Activated CD4-positive, alpha-beta memory T cell treated with anti-CD3 and anti-CD28 coated beads, Interleukin-2, amount 10 ng/mL, durations not matched to agents 7 days and 5 days (primary cell): ENCODE measurements at places on chromosomes 3 and 15.

- DNase-seq: no peak
These were observed 166.4 kb downstream of the SUCNR1 start for GRCh38 chr3:152039887-152040286.

GRCh38 chr3:28386049-28386448 lies 37.4 kb upstream of the AZI2 start:
- no peak for DNase-seq

DNA sequence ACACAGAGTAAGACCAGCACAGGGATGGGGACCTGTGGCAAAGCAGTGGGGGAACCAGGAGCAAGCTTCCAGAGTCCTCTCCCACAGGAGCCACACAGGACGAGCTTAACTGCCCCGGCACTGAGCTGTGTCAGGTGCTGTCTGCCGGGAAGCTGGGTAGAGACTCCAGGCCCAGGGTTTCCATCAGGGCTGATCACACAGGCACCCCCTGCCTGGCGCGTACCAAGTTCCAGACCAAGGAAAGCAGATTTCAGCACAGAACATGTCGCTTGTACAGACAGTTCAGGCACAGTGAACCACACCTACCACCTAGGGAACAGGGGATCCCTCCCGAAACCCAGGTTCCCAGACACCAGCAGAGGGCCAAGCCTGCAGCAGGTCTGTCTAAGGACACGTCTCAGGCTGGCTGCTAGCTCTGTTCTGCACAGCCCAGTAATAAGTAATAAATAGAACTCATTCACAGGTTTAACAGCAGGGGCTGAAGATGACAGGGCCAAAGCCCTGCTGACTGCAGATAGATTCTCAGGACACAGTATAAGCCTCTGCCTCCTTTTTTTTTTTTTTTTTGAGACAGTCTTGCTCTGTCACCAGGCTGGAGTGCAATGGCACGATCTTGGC lies 30.2 kb upstream of the OCA2 start:
- no peak for DNase-seq

GRCh38 chr3:45927881-45928280 lies 15.4 kb upstream of the CXCR6 start:
- DNase-seq: no peak

GRCh38 chr3:46293035-46293724 lies 50.9 kb downstream of the CCR3 start:
- no peak for DNase-seq

DNA sequence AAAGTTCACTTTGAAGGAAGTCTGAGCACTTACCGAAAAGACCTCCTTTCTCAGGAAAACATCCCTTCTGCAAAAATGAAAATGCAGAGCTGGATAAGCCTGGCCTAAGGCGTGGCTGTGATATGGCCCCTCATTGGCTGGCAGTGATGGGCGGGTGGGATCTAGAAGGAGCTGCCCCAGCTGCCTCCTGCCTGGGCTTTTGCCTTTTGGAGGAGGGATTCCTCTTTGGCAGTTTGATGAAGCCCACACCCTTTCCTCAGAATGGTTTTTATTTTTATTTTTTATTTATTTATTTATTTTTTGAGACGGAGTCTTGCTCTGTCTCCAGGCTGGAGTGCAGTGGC lies 4.0 kb upstream of the DZIP1L start:
- DNase-seq: no peak

- DNase-seq: no peak
These were observed 6.7 kb downstream of the TADA3 start for GRCh38 chr3:9785602-9786001.

- no peak for DNase-seq
These were observed 6.2 kb downstream of the RAB8B start for GRCh38 chr15:63195569-63196015.

DNA sequence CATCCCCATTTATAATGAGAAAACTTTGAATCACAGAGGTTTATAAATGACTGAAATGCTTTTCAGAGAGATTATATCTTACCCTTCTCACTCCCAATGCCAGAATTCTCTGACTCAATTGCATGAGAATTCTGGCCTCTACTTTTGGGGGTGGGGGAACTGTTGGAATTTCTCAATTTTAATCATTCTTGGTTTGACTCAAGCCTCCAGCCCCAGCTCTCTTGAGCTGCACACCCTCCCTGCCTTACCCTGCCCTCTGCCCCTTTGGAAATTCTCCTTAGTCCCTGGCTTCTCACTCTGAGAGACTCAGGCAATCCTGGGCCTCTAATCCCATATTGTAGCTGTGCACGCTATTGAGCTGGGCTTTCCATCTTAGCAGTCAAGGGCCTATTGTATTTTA lies 44.2 kb downstream of the ZNF589 start:
- no peak for DNase-seq

- DNase-seq: peak; percentile 24
These were observed 307.3 kb downstream of the SV2B start for GRCh38 chr15:91407269-91407889.

DNA sequence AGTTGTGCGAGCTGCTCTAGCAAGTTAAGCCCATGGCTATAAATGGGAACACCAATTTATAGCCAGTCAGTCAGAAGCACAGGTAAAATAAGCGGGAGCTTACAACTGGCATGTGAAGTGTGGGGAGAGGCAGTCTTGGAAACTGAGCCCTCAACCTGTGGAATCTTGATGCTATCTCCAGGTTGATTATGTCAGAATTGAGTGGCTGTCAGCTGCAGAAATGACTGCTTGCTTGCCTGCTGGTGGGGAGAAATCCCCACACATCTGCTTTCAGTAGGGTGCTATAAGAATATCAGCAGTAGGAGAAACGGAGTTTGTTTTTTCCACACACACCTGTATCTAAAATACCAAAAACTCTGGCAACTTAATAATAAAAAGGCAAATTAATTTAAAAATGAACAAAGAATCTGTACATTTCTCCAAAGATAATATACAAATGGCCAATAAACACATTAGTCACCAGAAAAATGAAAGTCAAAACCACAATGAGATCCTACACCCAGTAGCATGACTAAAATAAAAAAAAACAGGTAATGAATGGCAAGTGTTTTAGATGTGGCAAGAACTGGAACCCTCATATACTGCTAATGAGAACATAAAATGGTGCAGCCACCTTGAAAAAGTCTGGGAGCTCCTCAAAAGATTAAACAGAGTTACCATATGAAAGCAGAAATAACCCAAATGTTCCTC lies 26.0 kb upstream of the MAP4 start:
- DNase-seq: no peak

DNA sequence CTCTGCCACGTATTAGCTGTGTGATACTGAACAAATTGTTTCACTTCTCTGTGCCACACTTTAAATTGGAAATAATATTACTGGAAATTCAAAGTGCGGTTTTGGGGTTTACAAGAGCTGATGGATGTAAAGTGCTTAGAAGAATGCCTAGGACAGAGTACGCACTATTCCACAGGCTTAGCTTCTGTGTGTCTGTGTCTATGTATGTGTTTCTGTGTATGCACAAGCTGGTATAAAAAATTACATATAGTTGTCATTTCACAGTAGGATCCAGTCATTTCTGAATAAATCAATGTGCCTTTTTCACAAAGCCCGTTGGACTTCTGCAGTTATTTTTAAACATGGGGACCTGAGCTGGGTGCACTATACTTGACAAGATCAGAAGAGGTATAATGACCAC lies 370.4 kb downstream of the TUSC7 start:
- DNase-seq: no peak

DNA sequence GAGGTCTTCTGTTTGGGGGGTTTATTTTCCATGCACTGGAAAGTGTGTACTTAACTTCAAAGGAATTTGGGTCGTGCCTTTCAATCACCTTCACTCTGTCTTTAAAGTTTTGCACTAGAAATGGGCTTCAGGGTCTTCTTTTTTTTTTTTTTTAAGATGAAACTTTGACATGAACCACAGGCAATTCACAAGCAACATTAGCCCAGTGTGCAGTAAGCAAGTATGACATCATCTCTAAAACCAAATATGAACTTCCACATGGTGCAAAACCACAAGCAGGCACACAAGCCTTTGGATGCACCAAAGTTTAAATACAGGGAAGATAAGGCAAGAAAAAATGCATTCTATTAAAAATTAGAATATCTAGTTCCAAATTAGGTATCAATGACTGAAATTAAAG lies 381.9 kb downstream of the ERC2 start:
- DNase-seq: no peak

- no peak for DNase-seq
These were observed 65.7 kb upstream of the RGMA start for GRCh38 chr15:93154666-93155065.

GRCh38 chr3:72442759-72443158 lies 405.5 kb downstream of the SHQ1 start:
- DNase-seq: no peak

GRCh38 chr15:85618956-85619491 lies 175.7 kb downstream of the KLHL25 start:
- DNase-seq: peak; percentile 45

- DNase-seq: no peak
These were observed 74.8 kb downstream of the NR1I2 start for GRCh38 chr3:119856695-119857094.

- DNase-seq: no peak
These were observed 40.1 kb upstream of the PARP14 start for GRCh38 chr3:122640437-122640999.

GRCh38 chr15:39752991-39753390 lies 29.6 kb downstream of the FSIP1 start:
- DNase-seq: no peak

DNA sequence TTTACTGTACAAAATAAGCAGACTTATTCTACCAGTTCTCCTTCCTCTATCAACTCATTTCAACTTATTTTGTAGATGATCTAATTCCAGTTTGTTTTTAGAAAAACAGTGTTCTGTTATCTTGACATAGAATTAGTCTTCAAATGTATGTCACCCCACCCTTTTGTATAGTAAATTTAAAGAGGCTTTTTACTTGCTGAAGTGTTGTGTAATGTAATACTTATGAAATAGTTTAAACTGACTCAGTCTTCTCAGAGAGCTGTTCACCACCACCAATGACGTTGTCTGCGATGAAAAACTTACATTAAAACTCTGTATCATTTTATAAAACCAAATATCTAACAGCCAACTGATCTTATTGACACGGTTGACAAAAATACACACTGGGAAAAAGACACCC lies 82.9 kb downstream of the RAP2B start:
- DNase-seq: no peak

- no peak for DNase-seq
These were observed 24.5 kb upstream of the GMNC start for GRCh38 chr3:190886945-190887344.

DNA sequence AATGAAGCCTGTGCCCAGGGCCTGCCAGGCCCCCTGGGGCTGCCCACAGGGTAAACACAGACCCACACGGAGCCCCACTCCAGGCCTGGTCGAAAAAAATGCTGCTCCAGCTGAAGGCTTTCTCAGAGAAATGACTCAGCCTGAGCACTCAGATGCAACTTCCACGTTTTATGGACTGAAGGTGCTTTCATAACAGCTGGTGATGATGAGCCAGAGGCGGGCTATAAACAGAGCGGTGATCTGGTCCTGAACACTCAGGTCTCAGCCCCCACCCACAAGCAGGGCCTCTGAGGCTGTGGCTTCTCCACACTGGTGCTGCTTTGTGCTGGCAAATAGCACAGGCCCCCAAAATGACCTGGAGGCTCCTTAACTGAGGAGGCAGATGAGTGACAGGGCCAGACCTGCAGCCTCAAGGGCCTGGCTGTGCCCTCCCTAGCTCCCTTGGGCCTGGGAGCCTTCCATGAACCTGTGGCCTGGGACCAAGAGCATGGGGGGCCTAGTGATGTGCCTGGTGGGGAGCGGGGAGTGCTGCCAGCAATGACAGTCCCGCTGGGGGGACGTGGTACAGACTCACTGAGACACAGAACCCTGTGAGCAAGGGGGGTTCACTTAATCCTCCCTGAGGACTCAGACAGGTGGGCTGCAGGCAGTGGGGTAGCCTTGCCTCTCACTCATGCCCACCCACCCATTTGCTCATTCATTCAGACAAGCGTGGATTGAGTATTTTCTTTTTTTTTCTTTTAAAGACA lies 23.0 kb upstream of the FURIN start:
- DNase-seq: peak; percentile 63

DNA sequence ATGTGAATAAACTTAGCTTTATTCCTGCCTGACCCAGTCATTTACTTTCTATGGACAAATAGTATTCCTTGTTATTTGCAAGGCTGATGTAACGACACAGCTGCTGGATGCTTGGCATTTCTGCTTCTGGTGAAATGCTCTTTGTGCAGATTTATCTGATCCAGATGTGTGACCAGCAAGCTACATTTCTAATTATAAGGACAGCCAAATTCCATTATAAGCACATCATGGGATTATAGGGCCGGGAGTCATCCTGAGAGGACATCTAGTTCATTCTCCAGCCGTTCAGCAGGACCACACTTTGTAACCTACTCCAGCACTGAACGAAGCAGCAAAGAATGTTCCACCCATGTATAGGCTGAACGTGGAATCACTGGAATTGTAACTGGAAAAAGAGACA lies 42.9 kb downstream of the FNDC3B start:
- no peak for DNase-seq

DNA sequence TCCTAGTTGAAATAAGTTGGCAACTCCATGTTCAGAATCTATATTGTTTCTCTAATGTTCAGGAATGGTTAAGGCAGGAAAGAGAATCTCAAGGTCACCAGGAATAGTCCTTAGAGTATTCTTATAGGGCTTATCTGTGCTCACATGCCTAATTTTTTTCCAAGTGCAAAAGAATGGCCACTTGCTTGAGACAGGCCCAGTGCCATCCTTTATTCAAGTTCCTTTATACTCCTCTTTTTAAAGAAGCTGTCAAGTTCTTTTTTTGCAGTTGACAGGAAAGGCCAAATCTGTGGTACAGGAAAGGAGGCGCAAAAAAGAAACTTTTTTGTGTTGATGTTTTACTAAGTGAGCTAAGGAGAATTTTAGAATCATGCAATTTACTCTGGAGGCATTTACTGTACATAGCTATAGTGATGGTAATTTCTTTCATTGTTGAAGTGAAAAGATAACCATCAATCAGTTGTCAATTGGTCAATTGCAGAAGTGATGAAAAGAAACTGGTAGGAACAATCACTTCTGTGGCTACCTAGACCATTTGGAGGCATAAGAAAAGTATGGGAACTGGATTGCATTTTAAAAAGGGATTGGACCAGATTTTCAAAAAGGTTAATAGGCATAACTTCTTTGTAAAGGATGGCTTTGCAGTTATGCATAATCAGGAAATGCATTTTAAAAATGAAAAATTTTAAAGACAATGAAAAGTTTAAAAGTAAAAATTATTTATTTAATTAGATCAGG lies 102.5 kb upstream of the SOX2 start:
- DNase-seq: no peak

DNA sequence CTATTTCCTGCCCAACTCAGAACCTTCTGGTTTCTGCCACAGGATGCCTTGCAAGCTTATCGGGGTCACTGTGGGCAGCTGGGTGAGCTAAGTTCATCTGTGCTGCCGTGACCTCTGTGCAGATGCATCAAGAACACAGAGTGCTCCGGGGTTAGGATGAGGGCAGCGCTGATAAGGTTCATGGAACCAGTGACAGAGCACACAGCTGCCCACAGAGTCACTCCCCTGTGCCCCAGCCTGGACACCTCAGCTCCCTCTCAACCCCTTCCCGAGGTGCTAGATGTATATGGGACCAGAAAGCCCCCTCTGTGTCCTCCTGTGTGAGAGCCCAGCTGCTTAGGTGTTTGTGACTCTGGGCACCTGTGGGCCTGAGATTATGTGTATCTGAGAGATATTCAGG lies 15.8 kb upstream of the ALAS1 start:
- DNase-seq: peak; percentile 53
